ENCODE measurements at places on chromosomes 7 and 10.

- DNase-seq, result no peak
These were observed 23.4 kb upstream of the RELN start for GRCh38 chr7:104012835-104013234.

DNA sequence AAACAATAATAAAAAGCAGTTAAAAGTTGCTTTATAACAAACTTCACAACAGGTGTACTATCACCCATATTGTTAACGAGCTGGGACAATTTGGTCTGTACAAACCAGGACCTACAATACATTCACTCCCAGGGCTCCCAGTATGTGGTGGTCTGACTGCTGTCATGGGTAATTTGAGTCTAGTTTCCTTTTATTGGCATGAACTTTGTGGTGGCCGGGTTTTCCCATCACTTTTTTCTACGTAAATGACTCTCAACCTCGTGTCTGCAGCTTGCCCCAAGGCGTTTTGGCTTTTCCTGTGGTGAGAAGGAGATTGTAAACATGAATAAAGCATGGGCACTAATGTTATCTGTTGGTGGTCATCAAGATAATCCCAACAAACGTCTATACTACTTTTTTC lies 118.7 kb upstream of the CDK6 start:
- no peak for DNase-seq

DNA sequence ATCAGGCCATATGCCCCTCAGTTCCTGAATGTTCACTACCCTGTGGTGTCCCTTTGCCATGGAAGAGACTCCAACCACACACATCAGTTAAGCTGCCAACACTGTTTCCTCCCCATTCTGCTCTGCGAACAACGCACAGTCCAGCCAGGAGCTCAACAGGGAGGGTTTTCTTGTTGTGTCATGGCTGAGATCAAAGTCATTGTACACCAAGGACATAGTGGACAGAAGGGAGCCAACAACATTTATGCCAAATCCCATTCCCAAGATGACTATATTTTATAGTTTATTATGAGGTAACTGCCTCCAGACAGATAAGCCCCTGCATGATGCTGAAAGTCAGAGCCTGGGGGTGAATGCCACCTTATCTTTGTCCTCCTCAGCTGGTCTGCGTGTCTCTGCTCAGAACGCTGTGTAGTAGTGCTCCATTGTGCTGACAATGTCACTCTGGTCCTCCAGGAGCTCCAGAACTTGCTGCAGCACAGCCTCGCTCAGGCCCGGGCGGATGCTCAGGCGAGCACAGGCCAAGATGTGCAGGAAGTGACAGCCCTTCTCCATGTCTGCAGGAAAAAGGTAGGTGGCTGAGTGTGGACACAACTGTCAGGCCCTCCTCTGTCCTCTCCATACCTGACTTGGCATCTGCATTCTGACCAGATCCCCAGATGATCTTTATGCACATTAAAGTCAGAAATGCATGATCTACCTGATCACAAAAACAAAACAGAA lies 27.1 kb upstream of the SH3PXD2A start:
- no peak for DNase-seq

GRCh38 chr10:4532467-4532866 lies 293.5 kb upstream of the AKR1E2 start:
- DNase-seq, result no peak

GRCh38 chr10:5038733-5039132 lies 35.1 kb upstream of the AKR1C2 start:
- DNase-seq, result no peak

DNA sequence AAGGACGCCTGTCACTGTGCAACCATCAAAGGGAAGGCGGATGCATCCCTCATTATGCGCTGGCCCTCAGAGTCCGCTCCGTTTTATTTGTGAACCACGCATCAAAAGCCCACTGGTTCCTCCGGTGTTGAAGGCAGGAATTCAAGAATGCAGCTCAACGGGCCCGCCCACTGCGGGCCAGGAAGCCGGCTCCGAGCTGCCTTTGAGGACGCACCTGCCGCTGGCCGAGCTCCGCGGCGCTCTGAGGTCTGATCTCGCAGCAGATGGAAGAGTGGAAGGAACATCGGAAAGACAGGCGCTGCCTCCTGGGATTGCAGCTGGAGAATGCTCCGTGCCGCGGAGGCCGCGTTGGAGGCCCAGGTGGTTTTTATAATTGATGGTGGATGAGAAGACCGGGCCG lies 56.9 kb upstream of the ADGRA1 start:
- DNase-seq, result no peak

DNA sequence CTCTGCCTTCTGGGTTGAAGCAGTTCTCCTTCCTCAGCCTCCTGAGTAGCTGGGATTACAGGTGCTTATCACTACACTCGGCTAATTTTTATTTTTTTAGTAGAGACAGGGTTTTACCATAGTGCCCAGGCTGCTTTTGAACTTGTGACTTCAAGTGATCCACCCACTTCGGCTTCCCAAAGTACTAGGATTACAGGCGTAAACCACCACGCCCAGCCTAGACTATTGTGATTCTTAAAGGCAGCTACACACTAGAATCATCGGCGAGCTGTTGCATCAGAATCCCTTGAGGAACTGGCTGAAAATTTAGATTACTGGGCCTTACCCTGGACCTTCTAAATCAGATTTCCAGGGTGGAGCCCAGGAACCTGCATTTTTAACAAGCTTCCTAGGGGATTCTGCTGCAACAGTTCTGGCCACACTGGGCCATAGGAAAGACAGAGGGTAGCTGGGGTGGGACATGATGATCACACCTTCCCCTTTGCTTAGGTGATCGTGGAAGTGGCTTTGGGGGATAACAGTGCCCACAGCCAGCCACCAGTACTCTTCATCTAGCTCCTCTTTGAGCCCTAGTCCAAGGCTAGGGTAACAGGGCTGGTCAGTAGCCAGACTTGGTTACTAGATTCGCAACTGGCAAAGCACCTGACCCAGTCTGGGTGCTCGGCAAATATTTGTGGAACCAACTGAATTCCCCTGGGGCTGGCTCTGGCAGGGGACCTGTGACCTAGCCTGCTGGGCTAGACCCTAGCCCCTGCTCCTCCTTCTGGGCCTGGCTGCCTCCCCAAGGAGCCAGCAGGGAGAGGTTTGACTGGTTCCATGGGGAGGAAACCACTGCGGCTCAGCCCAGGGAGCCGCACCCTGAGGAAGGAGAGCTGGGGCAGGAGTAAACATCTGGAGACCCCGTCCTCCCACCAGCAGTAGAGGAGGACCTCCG lies 67.1 kb upstream of the DUSP5 start:
- DNase-seq, result no peak

- DNase-seq, result no peak
These were observed 39.8 kb downstream of the MET start for GRCh38 chr7:116711790-116712189.

- no peak for DNase-seq
These were observed 4.3 kb upstream of the JAKMIP3 start for GRCh38 chr10:132061465-132061864.

DNA sequence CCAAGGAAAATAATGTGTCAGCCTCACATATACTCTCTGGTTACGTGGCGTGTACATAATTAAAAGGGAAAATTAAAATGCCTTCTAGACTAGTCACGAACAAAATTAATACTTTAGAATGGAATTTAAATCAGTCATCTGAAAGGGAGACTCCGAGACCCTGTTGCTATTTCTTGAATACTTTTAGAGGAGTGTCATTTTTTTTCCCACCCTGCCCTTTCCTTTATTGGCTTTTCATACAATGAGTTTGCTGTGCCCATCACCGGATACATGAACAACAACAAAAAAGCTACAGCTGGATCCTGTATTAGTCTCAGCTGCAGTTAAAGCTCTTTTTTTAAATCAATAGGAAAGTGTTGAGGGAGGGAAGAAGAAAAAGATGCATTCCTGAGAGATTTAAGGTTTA lies 20.1 kb downstream of the CYTH3 start:
- no peak for DNase-seq

- no peak for DNase-seq
These were observed 16.6 kb upstream of the ITIH2 start for GRCh38 chr10:7686351-7687171.

DNA sequence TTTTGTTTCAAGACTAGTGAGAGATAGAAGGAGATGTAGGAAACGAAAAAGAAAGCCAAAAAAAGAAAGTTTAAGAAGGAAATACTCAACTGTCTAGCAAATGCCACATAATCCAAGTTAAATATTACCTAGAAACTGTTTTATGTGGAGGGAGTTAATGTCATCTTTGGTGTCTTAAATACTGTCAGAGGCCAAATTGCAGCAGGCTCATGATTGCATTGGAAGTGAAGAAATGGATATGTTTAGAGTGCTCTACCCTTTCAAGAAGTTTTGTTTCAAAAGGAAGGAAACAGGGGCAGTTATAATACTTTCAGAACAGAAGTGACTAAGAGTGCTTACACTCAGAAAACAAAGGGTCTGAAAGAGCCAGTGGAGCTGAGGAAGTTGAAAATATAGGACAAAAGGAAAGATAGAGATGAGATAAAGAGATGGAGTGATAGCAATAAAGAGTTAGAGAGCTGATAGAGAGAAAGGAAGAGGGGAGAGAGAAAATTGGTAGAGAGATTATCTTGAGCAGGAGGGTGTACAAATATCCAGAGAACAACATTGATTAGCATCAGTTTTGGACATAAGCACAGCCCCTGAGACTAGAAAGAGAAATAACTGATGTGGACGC lies 28.0 kb upstream of the GNAI1 start:
- DNase-seq, result no peak

GRCh38 chr10:24406809-24407483 lies 198.0 kb downstream of the KIAA1217 start:
- no peak for DNase-seq

GRCh38 chr10:48620719-48621118 lies 15.8 kb upstream of the ARHGAP22 start:
- DNase-seq, result no peak

DNA sequence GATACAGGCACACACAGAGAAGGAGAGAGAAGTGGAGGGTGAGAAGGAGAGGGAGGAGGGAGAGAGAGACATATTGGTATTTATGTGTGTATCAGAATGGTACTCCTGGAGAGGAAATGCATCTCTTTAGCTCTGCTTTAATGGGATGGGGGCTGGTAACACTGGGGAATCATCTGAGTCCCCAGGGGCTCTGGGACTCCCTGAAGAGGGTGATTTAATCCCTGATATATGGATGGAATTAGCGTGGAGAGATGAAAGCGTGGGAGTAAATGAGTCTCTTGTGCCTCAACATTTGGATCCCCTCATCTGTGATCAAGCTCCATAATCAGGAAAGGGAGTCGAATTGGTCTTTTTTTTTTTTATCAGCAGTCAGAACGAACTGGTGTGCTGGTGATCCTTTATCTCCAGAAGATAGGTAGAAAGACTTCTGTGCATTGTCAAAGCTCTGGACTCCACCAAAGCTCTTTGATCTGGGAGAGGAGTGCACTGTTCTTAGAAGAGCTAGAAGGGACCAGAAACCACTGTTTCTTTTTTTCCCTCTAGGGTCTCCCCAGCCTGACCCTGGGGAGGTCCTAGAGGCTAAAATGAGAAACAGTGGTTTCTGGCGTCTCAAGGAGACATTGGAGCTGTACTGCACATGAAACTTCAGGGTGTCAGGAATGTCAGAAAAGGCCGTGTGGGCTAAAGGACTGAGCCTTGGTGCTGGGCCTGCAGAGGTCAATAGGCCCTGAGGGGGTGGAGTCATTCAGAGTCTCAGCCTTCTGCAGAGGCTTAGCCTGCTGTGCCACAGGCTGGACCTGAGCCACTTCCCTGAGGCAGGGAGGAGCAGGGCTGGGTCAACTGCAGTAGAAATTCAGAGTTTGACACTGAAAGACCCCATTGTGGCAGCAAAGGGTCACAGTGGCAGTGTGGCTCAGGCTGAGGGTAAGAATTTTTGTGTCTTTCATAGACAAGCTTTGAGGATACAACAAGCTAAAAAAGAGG lies 234.4 kb upstream of the SLC26A5 start:
- no peak for DNase-seq

- no peak for DNase-seq
These were observed 255.5 kb upstream of the C7orf33 start for GRCh38 chr7:148334959-148335577.

- no peak for DNase-seq
These were observed 91.6 kb upstream of the IKZF1 start for GRCh38 chr7:50212666-50213621.

GRCh38 chr7:158805414-158805813 lies 23.9 kb downstream of the ESYT2 start:
- no peak for DNase-seq

- DNase-seq, result no peak
These were observed 512.2 kb downstream of the SORCS1 start for GRCh38 chr10:106652279-106652678.

DNA sequence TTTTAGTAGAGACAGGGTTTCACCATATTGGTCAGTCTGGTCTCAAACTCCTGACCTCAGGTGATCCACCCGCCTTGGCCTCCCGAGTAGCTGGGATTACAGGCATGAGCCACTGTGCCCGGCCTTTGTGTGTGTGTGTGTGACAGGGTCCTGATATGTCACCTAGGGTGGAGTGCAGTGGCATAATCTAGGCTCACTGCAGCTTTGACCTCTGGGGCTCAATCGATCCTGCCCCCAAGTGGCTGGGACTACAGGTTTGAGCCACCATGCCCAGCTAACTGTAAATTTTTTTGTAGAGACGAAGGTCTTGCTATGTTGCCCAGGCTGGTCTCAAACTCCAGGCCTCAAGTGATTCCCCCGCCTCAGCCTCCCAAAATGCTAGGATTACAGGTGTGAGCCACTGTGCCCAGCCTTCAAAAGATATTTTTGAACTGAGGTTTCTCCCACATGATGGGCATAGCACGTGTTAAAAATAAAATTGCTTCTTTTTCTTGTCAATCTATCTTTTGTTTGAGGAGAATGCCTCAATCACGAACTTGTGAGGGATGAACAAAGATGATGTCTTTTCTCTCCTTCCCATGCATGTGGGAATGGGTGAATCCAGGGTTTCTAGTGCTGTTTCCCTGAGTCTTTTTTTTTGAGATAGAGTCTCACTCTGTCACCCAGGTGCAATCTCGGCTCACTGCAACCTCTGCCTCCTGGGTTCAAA lies 30.8 kb upstream of the PSAP start:
- no peak for DNase-seq

DNA sequence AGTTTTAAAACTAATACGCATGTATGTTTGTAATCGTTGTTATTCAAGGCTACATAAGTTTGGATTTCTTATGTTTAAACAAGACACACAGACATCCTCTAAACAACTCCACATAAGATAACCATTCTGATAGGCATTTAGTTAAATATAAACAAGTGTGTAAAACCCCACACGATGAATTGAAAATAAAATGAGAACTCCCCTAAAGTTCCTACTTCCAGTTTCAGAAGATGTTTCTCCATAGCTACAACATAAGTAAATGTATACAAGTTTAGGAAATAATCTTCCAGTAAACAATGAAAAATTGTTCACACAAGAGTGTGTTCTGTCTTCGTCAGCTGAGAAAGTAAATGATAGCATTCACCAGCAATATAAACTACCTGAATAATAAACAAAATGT lies 246.8 kb downstream of the RNLS start:
- DNase-seq, result no peak

DNA sequence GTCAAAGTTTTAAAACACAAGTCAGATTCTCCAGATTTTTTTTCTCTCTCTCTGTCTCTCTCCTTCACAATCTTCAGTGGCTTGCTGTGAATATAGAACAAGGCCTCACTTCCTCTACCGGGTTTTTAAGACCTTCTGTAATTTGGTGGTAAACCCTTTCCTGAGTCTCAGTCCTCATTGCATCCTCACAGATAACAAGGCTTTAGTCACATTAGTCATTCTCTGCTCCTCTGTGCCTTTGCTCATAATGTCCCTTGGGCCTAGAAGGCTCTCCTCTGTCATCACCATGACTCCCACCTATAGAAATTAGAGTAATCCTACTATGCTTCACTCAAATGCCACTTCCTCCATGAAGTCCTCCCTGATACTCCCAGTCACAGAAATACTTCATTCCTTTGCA lies 172.7 kb upstream of the HPS1 start:
- DNase-seq, result no peak

- DNase-seq, result no peak
These were observed 166.3 kb downstream of the LCOR start for GRCh38 chr10:96998329-96998888.

- peak; percentile 82 for DNase-seq
These were observed 78.9 kb downstream of the MKI67 start for GRCh38 chr10:128047351-128047750.
